Activated T-helper 17 cell treated with anti-CD3 and anti-CD28 coated beads, Interleukin-2, amount 50 U/mL, for 72 hours (primary cell): ENCODE measurements at places on chromosomes 16 and 17.

DNA sequence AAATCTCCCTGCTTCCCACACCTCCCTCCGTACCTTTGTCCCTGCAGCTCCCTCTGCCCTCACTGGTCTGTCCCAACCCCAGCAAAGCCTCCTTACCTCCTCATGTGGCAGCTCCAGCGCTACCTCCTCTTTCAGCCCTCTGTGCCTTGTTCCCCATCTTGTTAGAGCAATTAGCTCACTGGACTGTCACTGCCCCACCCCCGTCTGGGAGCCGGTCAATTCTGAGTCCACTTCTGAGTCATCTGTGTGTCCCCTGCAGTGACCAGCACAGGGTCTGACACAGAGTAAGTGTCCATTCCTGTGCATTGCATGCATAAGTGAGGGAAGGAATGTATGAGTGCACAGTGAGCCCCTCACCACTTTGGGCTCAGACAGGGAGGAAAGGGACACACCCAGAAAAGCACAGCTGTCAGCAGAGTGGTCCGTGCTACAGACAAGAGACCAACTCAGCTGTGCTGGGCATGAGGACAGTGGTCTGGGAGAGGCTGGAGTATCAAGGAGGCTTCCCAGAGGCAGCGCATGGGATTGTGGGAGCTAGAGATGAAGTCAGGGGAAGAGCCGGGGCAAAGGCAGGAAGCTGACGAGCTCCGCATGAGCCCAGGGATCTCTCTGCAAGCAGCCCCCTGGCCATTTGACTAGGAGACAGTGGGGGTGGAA lies 45.9 kb downstream of the PITPNM3 start:
- no peak for ATAC-seq

DNA sequence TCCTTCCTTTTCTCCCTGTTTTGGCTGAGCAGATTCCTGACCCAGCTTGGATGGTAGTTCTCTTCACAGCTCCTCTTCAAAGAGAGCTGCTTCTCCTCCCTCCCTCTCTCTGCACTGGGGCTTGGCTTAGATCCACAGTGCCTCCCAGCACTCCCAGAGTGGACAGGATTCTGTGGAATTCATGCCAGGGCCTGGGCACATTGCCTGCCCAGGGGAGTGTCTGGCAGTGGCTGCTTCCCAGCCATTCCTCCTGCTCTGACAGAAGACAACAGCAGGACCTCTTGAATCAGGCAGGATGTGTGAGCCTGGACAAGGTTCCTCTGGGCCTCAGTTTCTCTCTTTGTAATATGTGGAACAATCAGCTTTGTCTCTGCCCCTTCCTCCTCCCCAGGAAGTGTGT lies 4.5 kb upstream of the MMP28 start:
- ATAC-seq, result no peak

- no peak for ATAC-seq
These were observed 37.8 kb upstream of the ULK2 start for GRCh38 chr17:19905502-19905901.

GRCh38 chr16:58026705-58027160 lies 1.2 kb downstream of the MMP15 start:
- no peak for ATAC-seq

GRCh38 chr17:61009663-61010062 lies 332.0 kb downstream of the BCAS3 start:
- ATAC-seq, result no peak

GRCh38 chr17:2214929-2215615 lies 88.5 kb downstream of the SMG6 start:
- ATAC-seq, result no peak

GRCh38 chr17:21513012-21513570 lies 136.9 kb downstream of the KCNJ12 start:
- peak; percentile 71 for ATAC-seq

GRCh38 chr17:56009795-56010651 lies 143.3 kb upstream of the ANKFN1 start:
- peak; percentile 29 for ATAC-seq

DNA sequence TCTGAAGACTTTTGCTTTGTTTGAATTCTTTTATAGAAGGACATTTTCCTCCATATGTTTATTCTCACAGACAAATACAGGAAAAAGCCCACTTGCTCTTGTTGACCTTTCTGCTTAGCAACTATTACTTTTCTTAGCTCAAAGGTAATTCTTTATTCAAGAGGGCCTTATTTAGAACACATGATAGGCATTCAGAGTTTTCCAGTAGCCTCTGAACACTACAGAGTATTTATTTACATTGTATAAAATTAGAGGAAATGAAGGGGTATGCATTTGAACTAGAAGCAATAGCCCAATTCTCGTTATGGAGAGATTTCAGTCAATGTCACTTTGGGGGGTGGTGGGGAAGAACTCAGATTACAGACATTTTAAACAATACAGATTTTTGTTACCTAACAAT lies 581.7 kb downstream of the KCNJ2 start:
- no peak for ATAC-seq

DNA sequence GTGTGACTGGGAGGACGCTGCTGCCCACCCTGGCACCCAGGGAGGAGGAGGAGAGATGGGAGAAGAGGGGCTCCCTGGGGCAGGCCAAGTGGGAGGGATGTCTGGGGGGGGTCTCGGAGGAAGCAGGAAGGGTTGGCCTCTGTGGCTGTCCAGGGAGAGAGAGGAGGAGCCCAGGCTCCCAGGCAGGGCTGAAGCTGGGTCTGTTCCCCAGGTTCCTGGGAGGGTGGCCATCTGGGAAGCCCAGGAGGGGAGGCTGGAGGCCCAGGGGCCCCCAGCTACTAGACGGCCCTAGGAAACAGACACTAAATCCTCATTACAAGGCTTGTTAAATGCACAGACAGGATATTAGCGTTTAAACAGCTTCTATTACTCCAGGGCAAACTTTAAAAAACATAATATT lies 139.8 kb downstream of the ENGASE start:
- no peak for ATAC-seq

- ATAC-seq, result no peak
These were observed 85.3 kb upstream of the C16orf82 start for GRCh38 chr16:26981266-26981938.

- ATAC-seq, result no peak
These were observed 59.4 kb upstream of the SIAH1 start for GRCh38 chr16:48444574-48444973.

- peak; percentile 52 for ATAC-seq
These were observed 3.3 kb upstream of the N4BP1 start for GRCh38 chr16:48613061-48613957.

DNA sequence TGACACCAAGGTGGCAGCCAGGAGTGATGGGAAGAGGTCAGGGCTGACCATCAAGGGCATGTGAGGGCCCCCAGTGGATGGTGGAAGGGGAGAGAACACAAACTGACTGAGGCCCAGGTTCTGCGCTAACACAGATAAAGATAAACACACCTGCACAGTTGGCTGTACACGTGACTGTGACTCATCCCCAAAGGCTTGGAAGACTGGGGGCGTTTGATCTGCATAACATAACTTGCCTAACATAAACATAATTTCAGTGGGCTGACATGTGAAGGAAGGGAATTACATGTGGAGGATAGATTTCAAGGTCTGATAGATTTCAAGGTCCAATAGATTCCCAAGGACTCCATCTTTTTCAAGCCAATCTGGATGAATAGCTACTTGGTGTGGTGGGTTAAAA lies 100.9 kb upstream of the TNRC6C start:
- ATAC-seq, result peak; percentile 60

GRCh38 chr17:71176331-71176730 lies 944.5 kb upstream of the SOX9 start:
- ATAC-seq, result no peak

DNA sequence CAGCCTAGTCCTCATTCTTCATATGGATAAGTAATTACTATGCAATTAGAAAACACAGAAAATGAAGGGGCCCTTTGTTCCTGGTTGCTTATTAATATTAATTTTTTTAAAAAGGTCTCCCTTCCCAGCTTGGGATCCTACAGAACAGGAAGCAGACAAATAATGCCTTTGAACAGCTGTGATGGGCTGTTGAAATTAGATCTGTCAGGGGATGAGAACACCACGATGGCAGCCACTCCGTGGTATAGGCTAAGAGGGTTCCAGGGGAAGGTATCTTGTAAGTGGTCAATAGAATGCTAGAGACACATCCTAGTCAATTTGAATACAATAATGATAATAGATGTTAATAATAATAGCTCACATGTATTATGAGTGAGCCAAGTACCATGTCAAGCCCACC lies 83.1 kb downstream of the CCDC182 start:
- no peak for ATAC-seq

DNA sequence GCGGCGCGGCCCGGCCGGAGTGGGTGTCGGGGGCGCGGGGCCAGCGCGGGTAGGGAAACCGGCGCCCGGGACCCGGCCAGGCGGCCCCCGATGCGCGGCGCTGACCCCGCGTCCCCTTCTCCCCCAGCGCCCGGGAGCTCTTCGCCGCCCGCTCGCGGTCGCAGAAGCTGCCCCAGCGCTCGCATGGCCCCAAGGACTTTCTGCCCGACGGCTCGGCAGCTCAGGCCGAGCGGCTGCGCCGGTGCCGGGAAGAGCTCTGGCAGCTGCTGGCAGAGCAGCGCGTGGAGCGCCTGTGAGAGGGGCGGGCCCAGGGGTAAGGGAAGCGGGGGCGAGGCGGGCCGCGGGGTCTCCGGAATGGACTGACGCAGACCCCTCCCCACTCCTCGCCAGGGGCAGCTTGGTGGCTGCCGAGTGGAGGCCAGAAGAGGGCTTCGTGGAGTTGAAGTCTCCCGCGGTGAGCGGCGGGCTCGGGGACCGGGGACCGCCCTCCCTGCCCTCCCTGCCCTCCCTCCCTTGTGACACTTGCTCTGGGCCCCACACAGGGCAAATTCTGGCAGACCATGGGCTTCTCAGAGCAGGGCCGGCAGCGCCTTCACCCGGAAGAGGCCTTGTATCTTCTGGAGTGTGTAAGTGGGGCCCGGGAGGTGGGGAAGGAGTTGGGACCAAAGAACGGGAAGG lies 430 bp downstream of the TSEN54 start:
- peak; percentile 21 for ATAC-seq

DNA sequence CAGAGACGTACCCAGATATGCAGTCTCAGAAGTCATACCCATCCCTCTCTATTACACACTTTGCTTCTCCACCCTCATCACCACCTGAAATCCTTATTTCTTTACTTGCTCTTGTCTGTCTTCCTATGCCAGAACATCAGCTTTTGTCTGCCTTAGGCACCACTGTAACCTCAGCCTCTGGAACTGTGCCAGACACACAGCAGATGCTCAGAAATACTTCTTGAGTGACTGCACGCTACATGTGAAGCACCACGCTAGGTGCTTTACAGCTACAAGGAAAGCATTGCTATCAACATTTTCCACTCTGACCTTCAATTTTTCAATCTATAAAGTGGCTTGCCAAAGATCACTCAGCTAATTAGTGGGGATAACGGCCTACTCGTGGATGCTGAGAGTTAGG lies 226.8 kb downstream of the CHD9NB start:
- no peak for ATAC-seq

GRCh38 chr17:55090079-55090492 lies 121.5 kb downstream of the STXBP4 start:
- ATAC-seq, result peak; percentile 98

- no peak for ATAC-seq
These were observed 94.4 kb downstream of the NLK start for GRCh38 chr17:28136923-28137322.

DNA sequence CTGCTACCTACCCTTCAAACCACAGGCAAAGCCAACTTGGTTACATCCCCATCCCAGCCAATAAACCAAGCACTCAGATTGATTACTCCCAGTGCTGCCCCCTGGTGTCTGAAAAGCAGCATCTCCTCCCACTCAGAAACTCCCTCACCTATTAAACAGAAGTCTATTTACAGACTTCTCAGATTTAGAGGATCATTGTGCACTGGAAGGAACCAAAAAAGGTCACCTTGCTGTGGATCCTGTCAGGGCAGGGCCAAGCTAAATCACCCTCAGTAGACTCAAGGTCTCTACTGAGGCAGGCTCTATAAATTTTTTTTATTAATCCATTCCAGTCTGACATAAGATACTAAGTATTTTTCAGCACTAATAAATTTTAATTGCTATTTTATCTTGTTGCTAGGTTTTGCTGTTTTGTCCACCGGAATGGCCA lies 17.6 kb downstream of the HIGD1B start:
- peak; percentile 56 for ATAC-seq

GRCh38 chr16:88781140-88782077 lies 3.6 kb downstream of the PIEZO1 start:
- peak; percentile 51 for ATAC-seq

DNA sequence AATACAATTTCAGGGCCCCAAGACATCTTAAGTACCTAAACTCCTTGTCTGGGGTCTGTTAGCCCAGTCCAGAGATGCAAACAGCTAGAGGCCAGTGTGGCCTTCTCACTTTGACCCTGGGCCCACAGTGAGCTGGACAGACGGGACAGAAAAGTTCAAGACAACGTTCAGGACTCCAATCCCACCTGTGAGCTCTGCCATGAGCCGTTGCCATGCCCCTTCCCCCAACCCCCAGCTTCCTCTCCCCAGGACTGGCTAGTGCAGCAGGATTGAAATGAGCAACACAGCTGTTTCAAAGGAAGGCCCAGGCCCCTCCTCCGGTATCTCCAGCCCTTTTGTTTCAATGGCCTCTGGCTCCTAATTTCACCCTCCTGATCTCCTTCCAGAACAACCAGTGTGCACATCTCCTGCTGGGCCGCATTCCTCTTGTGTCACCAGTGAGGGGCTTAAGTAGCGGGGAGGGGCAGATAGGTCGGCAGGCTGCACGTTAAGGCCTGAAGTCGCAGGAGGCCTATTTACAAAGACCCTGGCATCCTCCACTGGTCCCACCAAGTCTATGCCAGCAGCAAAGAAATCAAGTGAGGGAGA lies 11.3 kb downstream of the AXIN2 start:
- ATAC-seq, result no peak

- no peak for ATAC-seq
These were observed 29.7 kb downstream of the KSR1 start for GRCh38 chr17:27485716-27486495.

DNA sequence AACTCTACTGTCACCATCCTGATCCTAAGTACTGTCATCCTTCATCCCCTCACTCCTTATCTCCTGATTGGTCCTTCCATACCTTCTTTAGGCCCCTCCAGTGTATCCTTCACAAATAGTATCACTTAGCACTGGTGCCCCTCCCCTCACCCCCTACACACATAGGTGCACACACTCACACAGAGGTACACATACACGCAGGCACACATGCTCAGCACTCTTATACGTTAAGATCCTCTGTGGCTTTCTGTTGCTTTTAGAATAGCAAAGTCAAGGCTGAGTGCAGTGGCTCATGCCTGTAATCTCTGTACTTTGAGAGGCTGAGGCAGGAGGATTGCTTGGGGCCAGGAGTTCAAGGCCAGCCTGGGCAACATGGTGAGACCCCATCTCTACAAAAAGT lies 32.1 kb downstream of the CDRT15 start:
- no peak for ATAC-seq

- no peak for ATAC-seq
These were observed 37.9 kb downstream of the SIAH1 start for GRCh38 chr16:48347191-48347865.

DNA sequence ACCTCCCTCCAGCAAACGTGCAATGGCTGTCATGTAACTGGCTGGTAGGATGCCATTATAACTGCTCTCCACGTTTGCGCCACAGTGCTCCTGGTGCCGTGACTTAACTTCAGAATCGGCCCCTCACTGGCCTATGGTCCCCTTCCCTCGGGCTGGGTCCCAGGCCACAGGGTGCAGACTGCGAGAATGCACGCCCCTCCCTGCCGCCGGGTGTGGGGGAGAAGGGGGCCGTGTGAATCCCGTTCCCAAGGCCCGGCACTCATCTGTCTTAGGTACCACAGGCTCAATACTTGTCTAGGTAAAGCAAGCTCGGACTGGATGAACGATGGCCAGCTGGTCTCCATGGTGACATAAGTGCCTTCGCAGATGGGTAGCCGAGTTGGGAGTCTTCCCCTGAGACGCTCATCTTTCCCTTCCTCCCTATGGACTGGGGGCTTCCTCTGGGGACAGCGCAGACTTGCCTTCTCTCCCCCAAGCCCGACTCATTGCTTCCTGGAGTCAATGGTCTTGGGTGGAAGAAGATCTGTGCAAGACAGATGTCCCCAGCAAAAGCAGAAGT lies 37.8 kb downstream of the TIMM22 start:
- no peak for ATAC-seq
